ENCODE measurements at places on chromosomes 12 and 14.

DNA sequence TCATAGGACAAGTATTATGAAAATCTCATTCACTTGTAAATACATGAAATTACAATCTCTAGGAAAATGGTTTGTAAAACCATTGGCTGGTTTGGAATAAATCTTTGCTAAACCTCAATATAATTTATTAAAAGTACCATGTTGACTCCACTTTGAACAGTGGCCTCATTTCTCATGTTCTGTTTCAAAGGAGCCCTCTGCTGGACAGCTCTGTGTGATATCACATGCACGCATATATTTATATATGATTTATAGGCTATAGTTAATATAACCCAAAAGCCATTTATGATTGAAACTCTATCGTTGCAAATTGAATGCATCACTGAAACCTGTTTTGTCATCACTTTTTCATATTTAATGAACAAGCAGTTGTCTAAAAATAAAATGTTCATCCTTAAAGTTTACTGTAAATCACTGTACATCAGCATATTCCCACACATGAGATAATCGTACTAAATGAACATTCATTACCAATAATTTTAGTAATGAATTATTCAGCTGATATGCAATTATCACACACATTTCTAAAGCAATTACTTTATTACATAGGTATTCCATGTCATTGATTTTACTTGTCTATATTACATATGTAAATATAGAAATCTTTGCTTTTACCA is 493.8 kb downstream of the NPAS3 start:
- no peak for DNase-seq

- no peak for DNase-seq
Measured at GRCh38 chr12:106517314-106517713, 65.5 kb upstream of the RFX4 start.

GRCh38 chr12:108826807-108827721 is 30.3 kb downstream of the SSH1 start:
- DNase-seq, result no peak

- DNase-seq, result no peak
Measured at GRCh38 chr12:62627181-62627580, 160.6 kb downstream of the MON2 start.

- DNase-seq, result no peak
Measured at GRCh38 chr12:13126494-13126893, 23.0 kb upstream of the GSG1 start.

- no peak for DNase-seq
Measured at GRCh38 chr12:27790179-27790578, 10.1 kb upstream of the MANSC4 start.

DNA sequence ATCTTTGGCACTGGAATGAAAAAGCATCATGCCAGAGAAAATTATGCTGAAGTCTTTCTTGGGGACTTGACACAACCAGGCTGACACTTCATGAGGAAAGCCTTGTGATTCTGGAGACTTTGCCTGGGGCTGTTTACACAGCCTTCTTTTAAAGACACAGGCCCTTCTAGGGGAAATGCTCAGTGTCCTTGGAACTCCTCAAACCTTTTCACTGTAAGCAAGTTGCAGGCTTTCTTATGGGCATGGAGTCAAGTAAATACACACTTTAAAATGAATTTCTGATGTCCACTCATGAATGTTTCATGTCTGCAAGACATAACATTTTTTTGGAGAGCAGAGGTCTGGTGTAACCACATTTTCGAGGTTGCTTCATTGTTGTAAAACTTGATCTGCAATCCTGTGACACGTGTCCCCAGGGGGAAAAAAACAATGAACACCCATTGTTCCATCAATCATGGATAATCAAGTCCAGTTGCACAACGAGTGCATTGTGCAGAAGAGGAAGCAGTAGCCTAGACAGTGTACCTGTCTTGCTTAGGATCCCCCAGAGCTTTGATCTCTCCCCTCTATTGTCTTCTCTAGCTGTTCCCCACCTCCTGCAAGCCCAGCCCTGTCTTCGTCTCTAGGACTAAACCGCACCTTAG is 155.1 kb upstream of the PRICKLE1 start:
- DNase-seq, result no peak

DNA sequence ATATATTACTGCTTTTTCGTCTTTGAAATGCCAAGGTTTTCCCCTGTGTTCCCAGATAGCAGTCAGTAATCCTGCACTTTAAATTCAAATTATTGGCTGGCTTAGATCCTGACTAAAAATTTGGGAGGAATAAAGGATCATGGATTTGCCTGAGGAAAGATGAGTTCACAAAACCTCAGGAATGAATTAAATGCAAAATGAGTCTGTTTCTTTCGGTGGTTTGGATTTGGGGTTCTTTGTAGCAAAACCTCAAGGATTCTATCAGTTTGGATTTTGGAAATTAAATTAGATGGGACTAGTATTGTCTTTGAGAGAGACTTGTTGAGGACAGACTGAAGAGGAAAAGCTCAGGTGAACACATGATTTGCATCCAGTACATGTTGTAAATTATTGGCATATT is 36.1 kb downstream of the PPFIBP1 start:
- DNase-seq, result no peak

- DNase-seq, result no peak
Measured at GRCh38 chr14:83485591-83485990, 1951.9 kb upstream of the SEL1L start.

DNA sequence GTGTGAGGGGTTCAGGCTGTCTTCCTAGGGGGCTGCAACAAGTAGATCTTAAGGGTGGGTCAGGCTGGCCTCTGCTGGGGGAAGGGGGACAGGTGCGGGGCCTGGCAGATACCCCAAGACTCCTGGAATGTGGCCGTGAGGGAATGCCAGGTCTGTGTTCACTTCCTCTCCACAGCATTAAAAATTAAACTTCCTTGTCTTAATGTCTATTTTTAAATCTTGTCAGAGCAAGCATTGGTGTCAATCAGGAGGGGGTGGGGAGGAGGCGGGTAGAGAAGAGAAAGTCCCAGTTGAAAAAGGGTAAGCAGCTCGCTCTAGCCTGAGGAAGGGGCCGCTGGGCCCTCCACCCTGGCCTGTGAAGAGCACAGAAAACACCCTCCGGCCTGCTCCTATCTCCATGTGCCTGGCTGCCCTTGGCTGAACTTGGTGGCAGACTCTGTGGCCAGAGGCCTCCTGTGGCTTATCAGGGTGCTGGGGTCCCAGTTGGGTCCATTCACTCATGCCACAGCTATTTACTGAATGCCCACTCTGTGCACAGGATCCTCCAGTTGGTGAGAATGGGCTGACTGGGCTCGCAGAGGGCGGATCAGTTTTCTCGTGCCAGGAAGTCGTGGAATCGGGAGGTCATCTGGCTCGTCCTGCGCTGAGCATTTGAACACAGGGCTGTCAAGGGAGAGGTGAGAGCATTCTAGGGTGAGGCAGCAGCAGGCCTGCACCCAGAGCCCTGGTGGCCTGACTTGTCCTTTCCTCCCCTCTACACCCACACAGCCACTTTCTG is 128.8 kb downstream of the TSPAN9 start:
- DNase-seq, result no peak

- DNase-seq, result peak; percentile 26
Measured at GRCh38 chr12:26651566-26652188, 181.3 kb downstream of the ITPR2 start.

- no peak for DNase-seq
Measured at GRCh38 chr12:48943221-48943620, 14.1 kb downstream of the ARF3 start.

DNA sequence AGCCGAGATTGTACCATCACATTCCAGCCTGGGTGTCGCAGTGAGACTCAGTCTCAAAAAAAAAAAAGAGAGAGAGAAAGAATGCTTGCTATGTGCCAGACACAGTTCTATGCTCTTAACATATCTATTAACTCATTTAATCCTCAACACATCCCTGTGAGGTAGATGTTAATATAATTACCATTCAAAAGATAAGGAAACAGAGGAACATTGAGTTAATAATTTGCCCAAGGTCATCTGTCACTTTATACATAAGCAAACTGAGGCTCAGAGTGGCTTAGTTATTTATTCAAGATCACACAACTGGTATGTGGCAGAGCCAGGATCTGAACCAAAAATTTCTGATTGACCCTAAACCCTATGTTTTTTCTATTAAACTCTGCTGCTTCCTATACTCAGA is 116.1 kb upstream of the BCAT1 start:
- DNase-seq, result no peak

- DNase-seq, result peak; percentile 66
Measured at GRCh38 chr14:69879175-69880043, at the start of gene SMOC1. Gene SMOC1, plus strand, starts transcription at chr14:69879416. Its CDS starts 263 bp downstream, at chr14:69879679.

GRCh38 chr12:132204793-132205270 is 60.6 kb downstream of the NOC4L start:
- no peak for DNase-seq

- DNase-seq, result no peak
Measured at GRCh38 chr14:57057803-57058202, 210.9 kb downstream of the EXOC5 start.

DNA sequence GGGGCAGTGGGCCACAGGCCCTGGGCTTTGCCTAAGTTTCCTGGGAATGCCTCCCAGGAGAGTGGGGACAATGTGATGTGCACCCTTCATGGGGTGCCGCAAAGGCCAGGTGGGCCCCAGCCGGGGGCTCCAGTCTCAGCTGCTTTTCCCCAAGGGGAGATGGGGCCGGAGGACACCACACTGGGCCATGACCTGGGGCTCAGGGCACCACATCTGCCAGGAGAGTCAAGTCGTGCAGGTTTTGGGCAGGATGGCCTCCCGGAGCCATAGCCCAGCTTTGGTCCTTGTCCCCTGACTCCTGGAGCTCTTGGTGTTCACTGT is 12.2 kb downstream of the HIP1R start:
- DNase-seq, result no peak

- DNase-seq, result no peak
Measured at GRCh38 chr12:124668602-124669001, 101.2 kb upstream of the NCOR2 start.

DNA sequence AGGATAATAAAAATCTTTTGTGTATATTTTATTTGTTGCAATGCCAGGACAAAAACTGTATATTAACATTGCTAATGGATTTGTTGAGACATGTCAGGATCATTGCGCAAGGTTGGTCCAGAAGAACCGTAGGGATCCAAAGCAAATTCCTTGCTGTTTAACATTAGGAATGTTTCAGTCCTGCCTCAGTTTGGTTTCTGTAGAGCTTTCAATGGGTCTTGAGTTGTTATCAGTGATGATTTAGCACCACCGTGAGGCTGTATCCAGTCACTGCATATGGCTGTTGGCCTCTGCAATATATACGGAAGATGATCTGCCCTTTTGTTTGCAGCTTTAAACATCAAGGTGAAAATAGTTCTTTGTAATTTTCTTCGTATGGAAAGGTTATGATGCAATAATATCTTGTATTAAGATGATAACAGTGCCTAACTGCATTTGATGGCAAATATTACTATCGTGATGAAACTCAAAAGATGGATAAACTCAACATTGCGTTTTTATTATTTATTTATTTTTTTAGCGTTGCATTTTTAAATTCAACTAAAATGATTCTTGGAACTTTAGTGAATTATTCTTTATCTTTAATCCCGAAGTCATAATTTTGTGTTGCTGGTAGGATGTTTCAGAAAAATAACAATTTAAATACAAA is 231.2 kb downstream of the AKAP6 start:
- no peak for DNase-seq
